ENCODE measurements at places on chromosomes 6 and 20.

- H3K27me3 ChIP-seq = no peaks in the 10 kb centered on the region
- no peaks in the 10 kb centered on the region for H3K4me1 ChIP-seq
- no peak overlapping the region for H3K4me3 ChIP-seq
- H3K27ac ChIP-seq = no peak overlapping the region
- no peak for DNase-seq
These were observed 157.6 kb upstream of the PDE7B start for GRCh38 chr6:135693811-135694370.

GRCh38 chr6:28643017-28643740, 117.5 kb downstream of the GPX5 start:
- no peak for DNase-seq
- H3K4me3 ChIP-seq = no peak overlapping the region
- no peaks in the 10 kb centered on the region for H3K27me3 ChIP-seq
- no peak overlapping the region for H3K27ac ChIP-seq
- H3K4me1 ChIP-seq = peaks cover 12% of the 10 kb centered on the region
- no peaks in the 10 kb centered on the region for H3K36me3 ChIP-seq

- H3K4me3 ChIP-seq = no peak overlapping the region
- no peaks in the 10 kb centered on the region for H3K27me3 ChIP-seq
- no peaks in the 10 kb centered on the region for H3K36me3 ChIP-seq
- no peak for DNase-seq
- H3K27ac ChIP-seq = no peak overlapping the region
These were observed 639.2 kb downstream of the RFPL4B start for GRCh38 chr6:112986321-112986720.

- no peaks in the 10 kb centered on the region for H3K27me3 ChIP-seq
- H3K4me3 ChIP-seq = no peak overlapping the region
- H3K27ac ChIP-seq = no peak overlapping the region
- no peaks in the 10 kb centered on the region for H3K36me3 ChIP-seq
- no peaks in the 10 kb centered on the region for H3K4me1 ChIP-seq
These were observed 5.8 kb upstream of the CDC5L start for GRCh38 chr6:44381739-44382138.

DNA sequence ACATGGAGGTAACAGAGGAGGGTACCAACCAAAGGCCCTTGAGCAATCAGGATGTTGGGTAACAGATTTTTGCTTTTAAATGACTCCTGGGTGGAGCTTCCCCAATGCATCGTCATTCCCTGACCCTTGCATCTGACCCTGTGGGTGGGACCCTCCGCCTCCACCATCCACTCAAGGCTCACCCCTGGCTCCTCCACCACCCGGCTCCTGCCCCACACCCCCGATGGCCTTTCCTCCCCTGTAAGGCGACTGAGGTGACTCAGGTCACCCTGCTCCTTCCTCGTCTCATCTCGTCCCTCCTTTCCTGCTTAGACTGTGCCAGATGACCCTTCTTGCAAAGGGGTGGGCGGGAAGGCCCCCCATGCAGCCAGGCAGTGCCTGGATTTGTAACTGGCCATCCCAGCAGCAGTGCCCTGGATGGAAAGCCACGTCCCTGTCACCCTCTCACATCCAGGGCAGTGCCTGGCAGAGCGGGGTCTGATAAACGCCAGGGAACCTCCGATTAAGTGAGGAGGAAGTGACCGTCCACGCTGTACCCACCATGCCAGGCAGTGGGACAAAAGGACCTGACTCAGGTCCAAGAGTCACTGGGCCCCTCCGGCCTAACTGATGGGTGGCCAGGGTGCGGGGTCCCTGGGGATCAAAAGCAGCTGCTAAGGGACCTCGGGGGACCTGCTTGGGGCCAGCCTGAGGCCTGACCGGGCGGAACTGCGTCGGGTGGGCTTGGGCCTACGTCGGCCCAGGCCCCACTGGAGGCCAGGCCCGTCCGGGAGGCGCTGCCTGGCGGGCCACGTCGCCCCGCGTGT, 624 bp upstream of the NPEPL1 start:
- no peak overlapping the region for H3K4me3 ChIP-seq
- peak; percentile 84 for DNase-seq
- H3K27me3 ChIP-seq = no peaks in the 10 kb centered on the region
- peaks cover 3% of the 10 kb centered on the region for H3K4me1 ChIP-seq

GRCh38 chr20:62543470-62544302, 67.9 kb upstream of the GATA5 start:
- no peak overlapping the region for H3K4me3 ChIP-seq
- no peak for DNase-seq
- peak overlapping the region; percentile 69 for H3K27ac ChIP-seq
- peaks cover 18% of the 10 kb centered on the region for H3K4me1 ChIP-seq
- H3K27me3 ChIP-seq = no peaks in the 10 kb centered on the region
- peaks cover 3% of the 10 kb centered on the region for H3K36me3 ChIP-seq

DNA sequence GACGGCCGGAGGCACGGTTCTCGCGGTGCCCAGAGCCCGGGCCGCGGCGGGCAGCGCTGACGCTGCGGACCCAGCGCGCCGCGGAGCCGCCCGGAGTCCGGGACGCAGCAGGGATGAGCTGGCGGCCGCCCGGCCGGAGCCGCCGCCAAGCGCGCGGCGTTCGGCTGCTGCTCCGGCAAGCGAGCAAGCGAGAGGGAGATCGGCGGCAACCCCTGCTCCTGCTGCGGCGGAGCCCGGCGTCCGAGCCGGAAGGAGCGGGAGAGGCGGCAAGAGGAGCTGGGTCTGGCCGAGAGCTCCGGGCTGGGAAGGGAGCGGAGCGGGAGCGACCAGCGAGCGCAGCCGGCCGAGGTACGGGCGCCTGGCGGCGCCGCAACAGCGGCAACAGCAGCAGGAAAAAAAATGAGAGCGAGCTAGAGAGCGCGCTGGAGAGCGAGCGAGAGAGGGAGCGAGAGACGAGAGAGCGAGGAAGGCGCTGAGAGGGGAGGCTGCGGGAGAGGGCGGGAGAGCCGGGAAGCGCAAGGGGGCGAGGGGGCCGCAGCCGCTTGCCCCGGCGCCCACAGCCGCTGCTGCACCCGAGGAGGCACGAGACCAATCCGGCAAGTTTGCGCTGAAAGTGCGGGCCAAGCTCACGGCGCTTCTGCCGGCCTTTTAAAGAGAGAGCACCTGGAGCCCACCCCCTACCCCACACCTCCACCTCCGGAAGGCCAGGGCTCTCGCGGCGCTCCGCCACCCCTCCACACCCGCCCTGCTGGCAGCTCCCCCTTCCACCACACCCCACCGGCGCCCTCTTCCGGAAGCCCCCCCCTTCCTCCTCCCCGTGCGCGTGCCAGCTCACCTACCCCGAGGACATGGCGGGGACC, 496 bp downstream of the GRM4 start:
- H3K27ac ChIP-seq = no peak overlapping the region
- DNase-seq = peak; percentile 55
- H3K27me3 ChIP-seq = peaks cover 55% of the 10 kb centered on the region
- peak overlapping the region; percentile 51 for H3K4me3 ChIP-seq

- no peak overlapping the region for H3K27ac ChIP-seq
- H3K4me3 ChIP-seq = no peak overlapping the region
- H3K36me3 ChIP-seq = no peaks in the 10 kb centered on the region
- DNase-seq = no peak
- H3K4me1 ChIP-seq = no peaks in the 10 kb centered on the region
- H3K27me3 ChIP-seq = no peaks in the 10 kb centered on the region
These were observed 31.8 kb upstream of the ZNF133 start for GRCh38 chr20:18256440-18257090.

- H3K4me3 ChIP-seq = no peak overlapping the region
- DNase-seq = no peak
- H3K27ac ChIP-seq = no peak overlapping the region
- H3K36me3 ChIP-seq = no peaks in the 10 kb centered on the region
- H3K27me3 ChIP-seq = no peaks in the 10 kb centered on the region
These were observed 61.4 kb downstream of the SYTL3 start for GRCh38 chr6:158711264-158711663.

DNA sequence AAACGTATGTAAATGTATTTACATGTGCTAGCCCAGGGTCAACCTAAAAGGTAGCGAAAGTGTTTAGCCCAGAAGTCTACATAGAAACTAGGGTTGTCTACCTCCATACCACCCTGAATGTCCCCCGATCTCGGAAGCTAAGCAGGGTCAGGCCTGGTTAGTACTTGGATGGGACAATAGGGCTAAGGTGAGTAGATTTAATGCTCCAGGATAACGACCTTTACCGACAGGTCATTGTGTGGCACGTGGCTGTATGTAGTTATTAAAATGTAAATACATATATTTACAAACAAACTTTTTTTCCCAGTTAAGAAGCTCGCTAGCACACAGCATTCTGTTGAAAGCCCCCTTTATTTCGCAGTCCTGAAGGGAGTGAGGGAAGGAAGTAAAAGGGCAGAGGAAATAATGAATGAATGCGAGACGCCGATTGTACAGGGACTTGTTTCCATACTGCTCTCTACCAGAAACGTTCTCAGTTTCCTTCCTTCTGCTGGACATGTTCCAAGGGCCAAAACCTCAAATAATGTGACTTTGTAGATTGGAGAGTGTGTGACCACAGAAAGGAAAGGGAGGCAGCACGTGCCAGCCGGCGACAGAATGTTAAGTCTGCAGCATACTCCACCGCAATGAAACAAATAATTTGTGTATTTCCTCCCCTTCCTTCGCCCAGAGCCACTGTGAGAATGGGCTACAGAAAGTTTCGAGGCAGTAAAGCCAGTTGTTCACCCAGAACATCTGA, 612 bp downstream of the ADAT2 start:
- H3K27ac ChIP-seq = peak overlapping the region; percentile 83
- peaks cover 19% of the 10 kb centered on the region for H3K4me1 ChIP-seq
- H3K4me3 ChIP-seq = peak overlapping the region; percentile 71
- no peaks in the 10 kb centered on the region for H3K36me3 ChIP-seq
- no peaks in the 10 kb centered on the region for H3K27me3 ChIP-seq

GRCh38 chr6:24274441-24275083, 83.3 kb downstream of the DCDC2 start:
- H3K4me3 ChIP-seq = no peak overlapping the region
- peak; percentile 37 for DNase-seq
- H3K4me1 ChIP-seq = no peaks in the 10 kb centered on the region
- no peaks in the 10 kb centered on the region for H3K36me3 ChIP-seq

- no peak overlapping the region for H3K4me3 ChIP-seq
- no peaks in the 10 kb centered on the region for H3K36me3 ChIP-seq
- H3K27me3 ChIP-seq = no peaks in the 10 kb centered on the region
- no peak for DNase-seq
These were observed 43.3 kb downstream of the ATRN start for GRCh38 chr20:3514012-3514642.

DNA sequence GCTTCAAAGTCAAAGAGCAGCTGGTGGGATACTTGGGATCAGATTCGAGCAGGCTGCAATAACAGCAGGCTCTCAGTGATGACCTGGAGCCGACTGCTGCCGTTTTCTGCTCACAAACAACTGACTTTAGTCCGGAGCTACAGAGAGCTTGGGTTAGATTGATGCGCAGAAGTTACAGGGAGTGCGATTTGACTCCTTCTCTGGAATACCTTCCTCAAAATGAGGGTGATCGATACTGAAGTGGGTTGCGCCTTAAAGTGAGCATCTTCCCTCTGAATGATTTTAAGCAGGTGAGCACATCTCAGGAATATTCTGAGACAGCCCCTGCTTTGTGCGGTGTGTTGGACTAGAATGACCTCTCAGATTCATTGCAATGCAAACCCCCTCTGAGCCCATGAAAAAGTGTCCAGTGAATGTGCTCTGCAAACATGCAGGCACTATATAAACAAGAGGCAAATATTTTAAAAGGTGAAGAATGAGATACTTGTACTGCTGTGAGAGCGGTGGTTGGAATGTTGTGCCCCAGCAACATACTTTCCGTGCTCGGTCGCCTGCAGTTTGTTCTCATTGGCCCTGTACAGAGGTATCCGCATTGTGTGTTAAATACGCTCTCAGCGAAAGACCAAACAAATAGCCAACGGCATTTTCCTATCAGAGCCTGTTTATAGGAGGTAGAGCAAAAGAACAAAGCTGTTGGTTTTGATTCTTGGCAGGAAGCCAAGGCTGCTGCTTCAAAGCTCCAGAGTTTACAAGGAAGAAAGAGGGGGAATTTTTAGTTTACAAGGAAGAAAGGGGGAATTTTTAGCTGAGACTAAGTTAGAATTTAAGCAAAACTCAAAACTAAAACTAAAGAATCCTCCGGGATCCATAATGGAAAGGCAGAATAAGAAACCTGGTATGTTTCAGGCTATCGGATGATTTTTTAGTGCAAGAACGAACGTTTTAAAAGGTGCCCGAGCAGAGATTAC, 67.7 kb downstream of the PHACTR2 start:
- H3K36me3 ChIP-seq = no peaks in the 10 kb centered on the region
- peaks cover 35% of the 10 kb centered on the region for H3K4me1 ChIP-seq
- peak overlapping the region; percentile 34 for H3K27ac ChIP-seq
- peak; percentile 57 for DNase-seq

DNA sequence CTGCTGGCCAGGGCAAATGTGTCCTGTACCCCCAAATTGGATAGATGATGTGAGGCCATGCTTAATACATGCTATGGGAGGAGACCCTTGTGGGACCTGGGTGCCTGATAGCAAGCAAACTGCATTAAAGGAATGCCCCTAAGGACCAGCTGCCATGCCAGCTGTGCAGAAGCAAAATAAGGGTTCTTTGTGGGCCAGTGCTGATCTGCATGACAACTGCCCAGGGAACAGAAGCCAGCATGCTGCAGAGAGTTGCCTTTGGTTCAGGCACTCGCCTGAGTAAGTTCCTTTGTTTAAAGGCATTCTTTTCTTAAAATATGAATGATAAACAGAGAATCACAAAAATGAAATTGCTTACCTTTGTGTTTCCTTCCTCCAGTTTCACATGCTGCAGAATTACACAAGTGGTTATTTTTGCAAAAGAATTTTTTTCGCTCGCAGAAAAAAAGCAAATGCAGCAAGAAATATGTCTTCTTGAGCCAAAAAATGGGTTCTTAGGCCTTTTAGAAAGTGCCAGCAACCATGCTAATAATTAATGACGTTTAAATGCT, 6.9 kb upstream of the SYNDIG1 start:
- peaks cover 55% of the 10 kb centered on the region for H3K27me3 ChIP-seq
- H3K36me3 ChIP-seq = no peaks in the 10 kb centered on the region
- DNase-seq = no peak
- no peaks in the 10 kb centered on the region for H3K4me1 ChIP-seq
- H3K4me3 ChIP-seq = no peak overlapping the region
- H3K27ac ChIP-seq = no peak overlapping the region

Measured in cardiac muscle cell (in vitro differentiated cells and primary cell).